Left cardiac atrium (tissue), 4 donors: ENCODE measurements at places on chromosomes 3 and 15.
A peak's percentile ranks its signal among the peaks of the same experiment; 100 is the strongest.

DNA sequence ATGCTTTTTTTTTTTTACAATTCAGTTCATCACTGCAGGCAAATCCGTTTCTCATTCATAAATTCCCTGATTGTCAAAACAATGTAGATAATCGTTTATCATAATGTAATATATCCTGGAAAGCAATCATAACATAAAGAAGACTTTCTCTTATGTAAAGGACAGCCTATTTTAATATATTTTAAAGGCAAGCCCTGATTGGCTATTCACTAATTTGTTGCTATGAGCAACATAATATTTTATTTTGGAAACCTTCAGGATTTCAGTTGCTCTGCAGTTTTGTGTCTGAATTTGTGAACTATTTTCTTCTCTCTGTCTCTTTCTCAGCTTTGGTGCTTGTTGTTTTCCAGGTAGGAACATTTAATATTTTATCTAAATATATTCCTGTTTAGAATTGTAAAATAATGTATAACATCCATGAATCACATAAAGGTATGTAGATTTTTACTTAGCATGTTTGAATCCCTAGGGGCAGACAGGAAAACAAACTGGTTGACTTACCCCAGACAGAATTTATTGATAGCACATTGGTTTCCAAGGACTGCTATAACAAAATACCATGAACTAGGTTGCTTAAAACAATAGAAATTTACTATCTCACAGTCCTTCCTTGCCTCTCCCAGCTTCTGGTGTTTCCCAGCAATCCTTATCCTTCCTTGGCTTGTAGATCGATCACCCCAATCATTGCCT lies 253.5 kb downstream of the CDIN1 start:
- DNase-seq, result no peak

DNA sequence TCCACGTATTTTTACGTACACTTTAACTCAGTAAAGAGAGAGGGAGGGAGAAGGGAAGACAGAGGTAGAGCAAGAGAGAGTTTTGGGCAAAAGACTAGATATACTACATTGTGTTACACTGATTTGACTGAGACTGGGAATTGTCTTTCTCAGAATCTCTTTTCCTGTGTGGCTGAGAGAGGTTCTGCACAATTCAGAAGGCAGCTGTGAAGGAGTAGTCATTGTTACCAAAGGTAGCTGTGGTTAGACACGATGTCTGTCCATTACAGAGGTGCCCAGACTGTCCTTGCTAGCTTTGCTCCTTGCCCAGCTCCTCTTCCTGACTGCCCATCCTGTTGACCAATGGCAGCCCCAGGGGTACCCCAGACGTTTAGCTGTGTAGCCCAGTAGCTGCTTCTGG lies 577.5 kb upstream of the CBLB start:
- DNase-seq, result no peak

GRCh38 chr3:189160519-189161309 lies 11.1 kb upstream of the TPRG1 start:
- DNase-seq, result no peak

DNA sequence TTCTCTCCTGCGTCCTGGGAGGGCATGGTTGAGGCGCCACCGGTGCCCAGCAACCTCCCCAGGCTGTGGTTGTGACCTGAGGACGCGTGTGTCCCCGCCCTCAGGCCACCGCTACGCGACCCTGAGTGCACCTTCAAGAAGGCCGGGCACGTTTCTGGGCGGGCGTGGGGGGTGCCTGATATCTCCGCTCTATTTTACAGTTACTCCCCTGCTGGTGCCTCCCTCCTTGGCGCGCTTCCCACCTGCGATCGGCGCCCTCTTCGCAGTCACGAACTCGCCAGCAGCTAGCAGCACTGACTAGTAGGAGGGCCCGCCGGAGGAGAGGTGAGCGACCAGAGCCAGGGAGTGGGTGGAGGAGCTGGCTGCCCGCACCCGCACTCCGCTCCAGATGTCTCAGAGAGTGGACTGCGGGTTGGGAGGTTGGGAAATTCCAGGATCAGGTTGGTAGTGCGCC lies 43.2 kb upstream of the POLG start:
- DNase-seq, result no peak

DNA sequence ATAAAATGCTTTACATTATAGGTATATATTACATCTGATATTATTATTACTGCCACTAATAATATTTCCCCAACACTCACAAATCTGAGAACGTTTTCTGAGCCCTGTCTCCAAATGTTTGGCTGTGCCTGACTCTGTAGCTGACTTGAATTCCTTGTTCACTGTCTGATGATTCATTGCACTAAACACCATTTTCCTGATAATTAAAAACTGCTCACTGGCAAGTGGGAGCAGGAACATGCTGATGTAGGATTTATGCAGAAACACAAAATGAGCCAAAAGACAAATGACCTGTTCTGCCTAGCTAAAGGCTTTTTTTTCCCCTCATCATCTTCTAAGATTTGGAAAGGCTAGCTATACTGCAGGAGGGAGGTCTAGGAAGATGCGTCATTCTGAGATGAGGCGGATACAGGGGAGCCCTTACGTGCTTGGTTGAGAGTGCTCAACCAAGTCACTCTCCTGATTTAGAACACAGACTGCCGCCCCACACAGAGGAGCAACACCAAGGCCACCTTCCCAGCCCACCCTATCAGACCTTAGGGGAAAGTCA lies 380.7 kb downstream of the EPHB1 start:
- DNase-seq, result no peak

DNA sequence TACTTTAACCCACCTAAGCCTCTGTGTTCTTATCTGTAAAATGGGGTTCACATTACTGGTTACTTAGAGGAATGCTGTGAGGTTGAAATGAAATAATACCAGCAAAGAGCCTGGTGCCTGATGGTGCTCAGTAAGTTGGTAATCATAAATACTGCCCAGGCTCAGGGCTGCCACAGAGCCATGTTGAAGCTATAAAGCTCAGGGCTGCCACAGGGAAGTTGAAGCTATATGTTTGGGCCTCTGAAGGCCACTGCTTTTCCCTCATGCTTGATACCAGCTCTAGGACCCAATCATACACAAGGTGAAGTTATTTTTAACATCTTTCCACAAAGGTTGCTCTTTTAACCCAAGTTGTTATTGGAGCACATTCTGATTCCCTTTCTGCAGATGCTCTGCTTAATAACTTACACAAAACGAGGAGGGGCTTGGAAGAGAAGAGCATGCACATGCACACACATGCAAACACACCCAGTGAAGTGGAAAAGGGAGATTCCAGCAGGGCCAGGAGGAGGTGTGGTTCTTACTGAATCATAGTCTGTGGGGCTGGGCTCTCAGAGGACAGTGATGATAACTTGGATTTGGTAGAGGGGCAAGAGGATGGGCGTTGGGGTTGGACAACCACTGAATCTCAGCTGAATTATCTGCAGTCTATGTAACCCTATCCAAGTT lies 17.4 kb downstream of the PARP14 start:
- DNase-seq, result no peak

DNA sequence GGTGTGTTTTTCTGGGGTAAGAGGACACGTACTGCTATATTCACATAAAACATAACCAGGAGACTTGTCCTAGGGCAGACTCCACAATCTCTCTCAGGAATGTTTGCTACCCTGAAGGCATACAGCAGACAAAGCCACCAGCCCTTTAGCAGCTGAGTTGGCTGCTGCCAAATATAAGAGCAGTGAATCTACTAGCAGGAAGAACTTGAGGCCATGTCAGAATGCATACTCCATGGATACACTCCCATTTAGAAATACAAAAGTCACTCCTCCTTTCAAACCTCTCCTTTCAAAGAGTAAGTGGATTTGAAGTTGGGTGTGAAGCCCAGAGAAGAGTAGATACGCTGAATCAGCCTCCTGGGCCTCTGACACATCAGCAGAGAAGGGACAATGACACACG lies 94.1 kb downstream of the CADPS start:
- DNase-seq, result no peak

- DNase-seq, result no peak
Observed at GRCh38 chr3:119323723-119324085, 29.5 kb downstream of the ARHGAP31 start.

- DNase-seq, result peak; percentile 58
Observed at GRCh38 chr15:48285329-48286214, 45.7 kb upstream of the DUT start.

DNA sequence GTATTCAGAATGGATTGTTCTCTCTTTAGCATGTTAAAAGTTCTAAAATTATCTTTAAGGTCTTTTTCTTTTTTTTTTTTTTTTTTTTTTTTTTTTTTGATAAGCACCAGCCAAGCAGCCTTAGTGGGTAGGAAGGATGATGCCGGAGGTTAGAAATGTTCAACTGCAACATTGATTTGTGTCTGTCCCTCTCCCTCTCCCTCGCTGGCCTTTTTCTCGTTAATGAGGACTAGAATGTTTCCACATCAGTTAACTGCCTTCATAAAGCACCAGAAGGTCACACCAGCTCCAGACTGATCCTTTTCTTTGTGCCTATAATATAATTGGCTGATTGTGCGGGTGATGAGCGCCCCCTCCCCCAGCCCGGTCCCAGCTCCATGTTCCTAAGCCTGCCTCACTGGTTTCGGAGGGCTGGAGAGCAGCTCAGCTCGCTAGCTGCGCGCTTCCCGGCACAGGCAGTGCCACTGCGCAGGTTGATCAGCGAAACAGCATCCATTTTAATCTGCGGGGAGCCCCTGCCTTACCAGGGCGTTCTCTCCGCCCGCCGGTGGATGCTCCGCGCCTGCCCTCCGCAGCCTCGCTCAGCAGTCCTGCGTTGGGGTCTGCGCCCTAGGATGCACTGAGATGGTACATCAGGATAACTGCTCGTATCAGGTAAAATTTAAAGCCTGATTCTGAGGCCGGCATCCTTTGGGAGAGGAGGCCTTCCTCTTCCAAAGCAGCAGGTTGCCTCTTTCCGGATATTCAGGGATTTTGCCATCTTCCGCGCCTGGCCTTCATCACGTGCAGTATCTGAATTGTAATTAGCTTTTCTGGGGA lies 148.9 kb upstream of the IL12A start:
- DNase-seq, result no peak

DNA sequence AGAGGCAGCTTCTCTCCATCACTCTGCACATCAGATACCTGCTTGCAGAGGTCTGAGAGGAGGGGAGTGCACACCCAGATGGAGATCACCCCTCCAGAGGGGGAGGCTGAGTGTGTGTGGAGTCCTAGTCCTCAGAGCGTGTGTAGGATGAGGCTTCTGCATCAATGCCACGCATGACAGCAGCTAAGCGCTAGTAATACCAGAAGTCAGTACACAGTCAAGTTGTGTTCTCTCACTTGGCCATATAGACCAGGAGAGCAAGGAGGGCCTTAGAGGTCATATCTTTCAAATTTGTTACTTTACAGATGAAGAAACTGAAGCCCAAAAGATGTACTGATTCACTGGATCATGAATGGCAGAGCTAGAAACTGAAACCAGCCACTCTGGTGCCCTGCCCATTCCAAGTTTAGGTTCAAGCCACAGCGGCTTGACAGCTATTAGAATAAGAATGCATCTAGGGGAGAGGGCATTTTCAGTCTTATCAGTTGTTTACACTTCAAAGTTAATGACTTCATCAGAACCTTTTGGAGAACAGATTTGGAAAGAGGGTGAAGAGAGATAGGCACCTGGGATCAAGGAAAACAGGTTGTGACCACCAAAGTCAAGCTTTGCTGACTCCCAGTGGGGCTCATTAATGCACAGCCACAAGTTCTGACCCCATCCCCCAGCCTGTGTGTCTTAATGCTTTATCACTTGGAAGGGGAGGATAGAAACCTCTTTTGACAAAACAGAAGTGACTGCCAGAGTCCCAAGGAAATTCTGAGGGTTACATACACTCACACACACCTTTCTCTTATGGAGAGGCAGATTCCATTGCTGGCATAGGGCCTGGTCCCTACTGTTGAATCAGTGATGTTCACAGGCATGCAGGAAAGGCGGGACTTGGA lies 310.3 kb downstream of the CHST2 start:
- DNase-seq, result no peak

DNA sequence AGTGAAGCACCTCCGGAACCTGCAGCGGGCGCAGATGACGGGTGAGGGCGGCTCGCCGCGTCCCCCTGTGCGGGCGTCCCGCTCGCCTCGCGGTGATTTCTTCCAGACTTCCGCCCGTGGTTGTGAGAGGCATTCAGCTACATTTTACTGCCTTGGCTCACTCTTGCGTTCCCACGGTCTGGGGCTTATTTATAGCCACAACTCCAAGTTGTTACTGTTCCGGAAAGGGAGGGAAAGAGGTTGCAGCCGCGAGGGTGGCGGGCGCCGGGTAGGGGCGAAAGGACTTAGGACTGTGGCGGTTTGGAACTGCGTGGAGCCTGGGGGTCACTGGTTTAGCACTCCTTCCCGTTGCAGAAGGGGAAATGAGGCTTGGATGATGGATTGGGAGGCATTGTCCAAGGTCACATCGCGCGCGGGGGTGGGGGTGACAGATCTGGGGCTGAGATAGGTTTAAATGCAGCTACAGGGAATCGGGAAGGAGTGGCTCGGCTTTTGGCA lies 1.1 kb downstream of the HES1 start:
- DNase-seq, result peak; percentile 73

DNA sequence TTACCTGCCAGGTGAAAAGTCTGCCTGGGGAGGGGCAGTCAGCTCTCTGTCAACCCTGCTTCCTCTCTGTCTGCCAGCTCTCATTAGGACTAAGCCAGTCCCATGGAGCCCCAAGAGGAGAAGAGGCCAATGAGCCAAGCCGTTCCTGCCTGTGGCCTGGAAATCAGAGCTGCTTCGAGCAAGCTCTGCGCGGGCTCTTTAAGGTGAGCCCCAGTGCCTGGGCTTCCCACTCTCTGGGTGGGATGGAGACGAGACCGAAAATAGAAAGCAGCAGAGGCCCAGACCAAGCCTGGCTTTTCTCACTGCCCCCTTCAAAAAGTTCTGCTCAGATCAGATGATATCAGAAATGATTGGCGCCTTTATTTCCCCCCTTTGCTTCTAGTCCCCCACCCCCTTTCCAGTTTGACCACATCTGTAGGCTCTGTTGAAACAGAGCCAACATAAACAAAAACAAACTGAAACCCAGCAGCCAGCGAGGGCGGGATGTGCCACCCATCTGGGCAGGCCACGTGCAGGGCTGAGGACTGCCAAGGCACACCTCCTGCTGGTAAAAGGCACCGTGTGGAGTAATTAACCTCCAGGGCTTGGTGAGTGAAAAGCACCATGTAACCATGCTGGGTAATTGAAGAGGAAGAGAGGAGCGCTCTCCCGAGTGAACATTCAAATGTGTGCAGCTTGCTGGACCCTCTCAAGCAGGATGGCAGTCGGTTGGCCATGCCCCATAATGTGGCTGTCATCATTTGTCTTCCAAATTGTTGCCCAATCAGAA lies 471.0 kb upstream of the PROK2 start:
- DNase-seq, result peak; percentile 54

GRCh38 chr3:61701011-61701410 lies 139.6 kb downstream of the PTPRG start:
- no peak for DNase-seq

GRCh38 chr3:184514171-184514490 lies 47.5 kb upstream of the EPHB3 start:
- no peak for DNase-seq
